ENCODE measurements at places on chromosomes 6 and 20.
A peak's percentile ranks its signal among the peaks of the same experiment; 100 is the strongest.

DNA sequence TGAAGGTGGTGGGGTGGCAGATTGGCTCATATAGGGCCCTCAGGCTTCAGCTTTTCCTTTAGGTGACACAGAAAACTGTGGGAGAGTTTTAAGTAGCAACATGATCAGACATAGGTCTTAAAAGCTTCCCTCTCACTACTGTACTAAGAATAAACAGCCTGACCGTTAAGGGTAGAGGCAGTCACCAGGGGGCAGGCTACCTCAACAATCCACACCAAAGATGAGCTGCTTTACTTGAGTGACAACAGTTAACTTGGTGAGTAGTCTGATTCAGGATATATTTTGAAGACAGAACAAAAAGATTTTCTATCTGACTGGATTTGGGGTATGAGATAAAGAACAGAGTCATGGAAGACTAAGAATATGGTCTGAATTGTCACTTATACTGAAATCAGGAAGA is 193.1 kb upstream of the SHLD1 start:
- peak; percentile 31 for DNase-seq
- no peak overlapping the region for H3K27ac ChIP-seq
- H3K4me3 ChIP-seq, result no peak overlapping the region
- H3K27me3 ChIP-seq, result no peaks in the 10 kb centered on the region

GRCh38 chr6:154602708-154603107 is 92.2 kb upstream of the CNKSR3 start:
- H3K27ac ChIP-seq, result no peak overlapping the region
- DNase-seq, result no peak
- H3K27me3 ChIP-seq, result peaks cover 18% of the 10 kb centered on the region
- H3K4me1 ChIP-seq, result peaks cover 40% of the 10 kb centered on the region
- no peak overlapping the region for H3K4me3 ChIP-seq
- no peaks in the 10 kb centered on the region for H3K36me3 ChIP-seq

- H3K27ac ChIP-seq, result no peak overlapping the region
- no peaks in the 10 kb centered on the region for H3K36me3 ChIP-seq
- no peaks in the 10 kb centered on the region for H3K27me3 ChIP-seq
- H3K4me1 ChIP-seq, result peaks cover 14% of the 10 kb centered on the region
Measured at GRCh38 chr20:43843096-43843964, 71.3 kb upstream of the TOX2 start.

GRCh38 chr20:59082077-59082740 is 39.6 kb upstream of the PRELID3B start:
- H3K27me3 ChIP-seq, result peaks cover 21% of the 10 kb centered on the region
- H3K4me3 ChIP-seq, result no peak overlapping the region
- no peak overlapping the region for H3K27ac ChIP-seq

DNA sequence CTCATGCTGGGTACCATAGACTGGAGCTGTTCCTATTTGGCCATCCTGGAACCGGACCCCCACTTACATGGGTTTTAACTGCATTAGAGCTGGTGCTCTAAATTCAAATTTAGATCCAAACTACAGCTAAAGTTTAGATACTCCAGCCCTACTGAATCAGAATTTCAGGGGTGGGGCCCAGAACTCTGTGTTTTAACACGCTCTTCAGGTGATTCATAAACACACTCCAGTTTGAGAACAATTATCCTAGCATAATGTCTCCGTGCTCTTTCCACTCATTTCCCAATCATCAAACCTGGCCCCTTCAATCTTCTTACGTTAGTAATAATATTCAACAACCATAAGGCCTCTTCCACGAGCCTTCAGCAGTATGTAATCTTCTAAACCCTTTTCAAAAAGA is 15.3 kb downstream of the TRPC4AP start:
- DNase-seq, result no peak
- no peak overlapping the region for H3K4me3 ChIP-seq
- H3K27ac ChIP-seq, result no peak overlapping the region
- no peaks in the 10 kb centered on the region for H3K27me3 ChIP-seq
- H3K4me1 ChIP-seq, result peaks cover 4% of the 10 kb centered on the region
- H3K36me3 ChIP-seq, result peaks cover 35% of the 10 kb centered on the region

DNA sequence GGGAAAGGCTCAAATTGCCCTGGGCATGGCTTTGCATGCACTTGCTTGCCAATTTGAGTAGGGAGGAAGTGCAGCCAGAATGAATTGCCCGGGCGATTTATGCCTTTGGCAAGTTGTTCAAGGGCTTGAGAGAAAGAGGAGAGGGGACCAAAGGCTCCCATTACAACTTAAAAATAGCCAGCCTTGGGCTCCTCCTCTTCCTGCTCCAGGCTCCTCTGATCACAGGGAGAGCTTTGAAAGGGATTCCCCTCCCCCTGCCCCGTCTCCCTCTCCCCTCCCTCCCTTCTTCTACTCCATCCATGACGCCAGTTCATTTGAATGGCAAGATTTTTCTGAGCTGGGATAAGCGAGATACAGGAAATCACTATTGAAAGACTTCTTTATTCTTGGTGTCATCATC is 304.9 kb upstream of the JAG1 start:
- no peaks in the 10 kb centered on the region for H3K27me3 ChIP-seq
- H3K27ac ChIP-seq, result no peak overlapping the region
- H3K4me3 ChIP-seq, result no peak overlapping the region
- no peaks in the 10 kb centered on the region for H3K4me1 ChIP-seq

- no peak for DNase-seq
- H3K36me3 ChIP-seq, result peaks cover 4% of the 10 kb centered on the region
- peaks cover 33% of the 10 kb centered on the region for H3K4me1 ChIP-seq
- H3K27me3 ChIP-seq, result no peaks in the 10 kb centered on the region
Measured at GRCh38 chr20:19807191-19807945, 49.3 kb downstream of the RIN2 start.

- DNase-seq, result no peak
- no peak overlapping the region for H3K4me3 ChIP-seq
- no peaks in the 10 kb centered on the region for H3K4me1 ChIP-seq
- no peak overlapping the region for H3K27ac ChIP-seq
Measured at GRCh38 chr6:28154357-28154756, 12.7 kb downstream of the ZKSCAN8 start.

DNA sequence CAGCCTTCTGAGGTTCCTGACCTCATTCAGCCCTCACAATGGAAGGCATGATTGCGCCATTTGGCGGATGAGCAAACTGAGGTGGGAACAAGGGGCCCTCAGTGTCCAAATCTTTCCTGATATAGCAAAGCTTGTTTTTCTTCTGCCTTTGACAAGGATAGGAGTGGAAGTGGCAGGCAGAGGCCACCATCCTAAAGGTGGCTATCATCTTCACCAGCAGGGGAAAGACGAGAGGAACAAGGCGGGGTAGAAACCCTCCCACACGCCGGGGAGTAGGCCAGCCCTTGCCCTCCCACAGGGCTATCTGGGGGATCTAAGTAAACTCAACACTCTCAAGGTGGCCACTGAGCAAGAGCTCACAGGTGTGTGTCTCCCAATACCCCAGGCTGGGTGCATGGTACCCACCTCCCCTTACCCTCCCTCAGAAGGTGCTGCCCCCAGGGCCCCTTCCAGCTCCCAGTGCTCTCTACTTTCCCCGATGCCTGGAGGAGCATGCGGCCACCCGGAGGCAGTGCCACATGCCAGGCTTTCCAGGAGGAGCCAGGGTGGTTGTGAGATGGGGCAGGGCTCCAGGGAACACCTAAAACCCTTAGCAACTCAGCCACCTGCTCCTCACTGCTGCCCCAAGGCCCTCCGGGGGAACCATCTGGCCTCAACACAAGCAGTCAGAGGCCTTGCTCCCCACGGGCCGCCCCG is 11.2 kb downstream of the SPDEF start:
- no peaks in the 10 kb centered on the region for H3K27me3 ChIP-seq
- no peak for DNase-seq
- H3K36me3 ChIP-seq, result no peaks in the 10 kb centered on the region
- H3K27ac ChIP-seq, result no peak overlapping the region
- H3K4me3 ChIP-seq, result no peak overlapping the region
- H3K4me1 ChIP-seq, result no peaks in the 10 kb centered on the region

DNA sequence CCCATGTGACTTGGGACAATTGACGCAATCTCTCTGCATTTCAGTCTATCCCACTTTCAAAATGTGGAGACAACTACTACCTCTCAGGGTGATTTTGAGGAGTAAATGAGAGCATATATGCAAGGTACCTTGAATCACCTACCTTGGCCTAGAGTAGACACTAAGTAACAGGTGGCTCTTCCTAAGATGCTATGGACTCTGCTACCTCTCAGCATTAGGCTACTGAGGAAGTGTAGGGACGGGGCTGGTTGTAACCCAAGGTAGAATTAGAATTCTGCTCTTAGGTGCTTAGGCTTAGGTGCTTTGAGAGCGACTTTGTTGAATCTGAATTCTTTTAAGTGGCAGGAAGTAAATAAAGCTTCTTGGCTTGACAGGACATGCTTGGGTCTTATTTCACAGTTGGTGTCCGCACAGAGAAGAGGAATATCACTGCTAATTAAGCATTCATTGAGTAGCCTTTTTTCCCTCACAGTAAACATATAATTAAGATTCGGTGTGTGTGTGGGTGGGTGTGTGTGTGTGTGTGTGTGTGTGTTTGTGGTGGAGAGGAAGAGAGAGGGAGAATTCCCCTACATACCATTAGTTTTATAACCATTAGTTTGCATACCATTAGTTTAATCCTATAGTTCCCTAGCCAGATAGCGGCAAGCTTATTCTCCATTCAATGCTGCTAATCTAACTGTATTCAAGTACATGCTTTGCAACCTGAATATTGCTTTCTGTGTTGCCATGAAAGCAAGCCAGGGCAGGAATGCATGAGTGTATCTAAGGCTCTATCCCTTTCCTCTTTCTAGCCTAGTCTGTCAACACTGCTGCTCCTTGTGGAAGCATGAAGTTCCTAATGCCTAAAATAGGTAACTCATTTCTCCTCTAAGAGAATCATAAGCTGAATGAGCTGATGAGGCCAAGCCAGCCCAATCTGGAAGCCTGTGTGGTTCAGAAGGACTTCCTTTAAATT is 112.5 kb downstream of the IPCEF1 start:
- H3K27me3 ChIP-seq, result peaks cover 45% of the 10 kb centered on the region
- H3K4me3 ChIP-seq, result no peak overlapping the region
- peaks cover 8% of the 10 kb centered on the region for H3K4me1 ChIP-seq
- H3K36me3 ChIP-seq, result peaks cover 5% of the 10 kb centered on the region
- no peak overlapping the region for H3K27ac ChIP-seq

DNA sequence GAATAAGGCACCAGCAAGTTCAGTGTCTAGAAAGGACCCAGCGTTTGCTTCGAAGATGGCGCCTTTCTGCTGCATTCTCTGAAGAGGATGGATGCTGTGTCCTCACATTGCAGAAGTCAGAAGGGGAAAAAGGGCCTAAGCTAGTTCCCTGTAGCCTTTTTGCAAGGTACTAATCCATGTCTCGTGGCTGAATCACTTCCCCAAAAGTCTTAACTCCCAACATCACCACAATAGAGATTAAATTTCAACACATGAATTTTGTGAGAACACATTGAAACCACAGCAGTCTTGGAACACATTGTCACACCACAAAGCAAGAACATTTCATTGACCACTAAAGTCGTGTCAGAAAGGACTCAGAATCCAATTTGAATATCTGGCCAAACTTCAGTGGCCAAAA is 42.1 kb downstream of the KLHL31 start:
- H3K4me1 ChIP-seq, result no peaks in the 10 kb centered on the region
- H3K36me3 ChIP-seq, result no peaks in the 10 kb centered on the region
- H3K27me3 ChIP-seq, result peaks cover 6% of the 10 kb centered on the region

DNA sequence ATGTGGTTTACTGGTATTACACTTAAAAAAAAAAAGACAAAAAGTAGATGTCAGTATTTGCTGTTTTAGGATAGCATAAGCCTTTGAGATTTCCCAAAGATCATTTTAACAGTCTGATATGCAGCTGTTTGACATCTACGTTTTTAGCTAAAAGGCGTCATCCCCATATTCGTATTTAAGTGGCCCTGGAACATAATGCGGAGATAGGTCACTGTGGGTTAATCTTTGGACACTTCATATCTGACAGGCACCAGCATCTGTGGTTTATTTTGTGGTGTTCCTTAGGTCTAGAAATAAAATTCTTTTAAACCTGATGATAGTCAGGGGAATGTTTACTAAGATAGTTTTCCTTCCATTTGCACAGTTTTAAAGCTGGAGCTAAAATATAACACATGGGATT is 313.7 kb downstream of the SOX4 start:
- H3K27ac ChIP-seq, result no peak overlapping the region
- H3K4me3 ChIP-seq, result no peak overlapping the region
- H3K36me3 ChIP-seq, result no peaks in the 10 kb centered on the region
- DNase-seq, result no peak
- no peaks in the 10 kb centered on the region for H3K4me1 ChIP-seq

GRCh38 chr6:139028215-139028657 is 309 bp upstream of the ABRACL start:
- peaks cover 5% of the 10 kb centered on the region for H3K36me3 ChIP-seq
- no peaks in the 10 kb centered on the region for H3K27me3 ChIP-seq
- H3K4me1 ChIP-seq, result peaks cover 16% of the 10 kb centered on the region
- H3K27ac ChIP-seq, result peak overlapping the region; percentile 93
- no peak for DNase-seq

- peaks cover 24% of the 10 kb centered on the region for H3K27me3 ChIP-seq
- H3K36me3 ChIP-seq, result no peaks in the 10 kb centered on the region
- H3K4me1 ChIP-seq, result no peaks in the 10 kb centered on the region
- no peak overlapping the region for H3K27ac ChIP-seq
Measured at GRCh38 chr20:15596220-15596890, 976.9 kb downstream of the KIF16B start.

DNA sequence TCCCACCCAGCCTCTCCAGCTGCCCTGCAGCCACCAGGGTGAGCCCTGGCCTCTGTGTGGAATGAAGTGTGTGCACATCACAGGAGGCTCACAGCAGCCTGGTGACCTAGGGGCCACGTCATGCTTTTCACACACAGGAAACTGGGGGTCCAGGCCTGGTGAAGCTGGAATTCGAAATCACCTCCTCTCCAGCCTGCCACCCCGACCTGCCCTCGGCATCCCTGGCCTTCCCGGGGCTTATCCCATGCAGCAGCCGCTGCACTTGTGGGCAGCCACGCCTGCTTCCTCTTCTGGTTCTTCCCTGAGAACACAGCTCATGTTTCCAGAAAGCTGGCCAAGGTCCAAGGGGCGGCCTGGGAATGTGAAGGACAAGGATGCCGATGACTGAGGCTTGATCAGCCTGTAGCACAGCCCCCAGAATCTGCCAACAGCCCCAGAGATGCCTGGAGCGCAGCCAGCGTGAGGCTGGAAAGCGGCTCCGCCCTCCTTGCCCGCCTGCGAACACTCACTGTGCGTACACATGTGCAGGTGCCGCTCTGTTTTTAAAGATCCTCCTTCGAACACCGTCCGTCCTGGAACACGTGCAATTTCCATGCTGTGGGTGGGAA is 4.2 kb upstream of the NTSR1 start:
- H3K4me1 ChIP-seq, result peaks cover 4% of the 10 kb centered on the region
- H3K27ac ChIP-seq, result no peak overlapping the region
- no peak overlapping the region for H3K4me3 ChIP-seq
- no peak for DNase-seq

- H3K4me1 ChIP-seq, result no peaks in the 10 kb centered on the region
- no peaks in the 10 kb centered on the region for H3K36me3 ChIP-seq
- H3K27me3 ChIP-seq, result peaks cover 14% of the 10 kb centered on the region
- H3K27ac ChIP-seq, result no peak overlapping the region
- H3K4me3 ChIP-seq, result no peak overlapping the region
Measured at GRCh38 chr6:144990784-144991183, 705.6 kb downstream of the UTRN start.

DNA sequence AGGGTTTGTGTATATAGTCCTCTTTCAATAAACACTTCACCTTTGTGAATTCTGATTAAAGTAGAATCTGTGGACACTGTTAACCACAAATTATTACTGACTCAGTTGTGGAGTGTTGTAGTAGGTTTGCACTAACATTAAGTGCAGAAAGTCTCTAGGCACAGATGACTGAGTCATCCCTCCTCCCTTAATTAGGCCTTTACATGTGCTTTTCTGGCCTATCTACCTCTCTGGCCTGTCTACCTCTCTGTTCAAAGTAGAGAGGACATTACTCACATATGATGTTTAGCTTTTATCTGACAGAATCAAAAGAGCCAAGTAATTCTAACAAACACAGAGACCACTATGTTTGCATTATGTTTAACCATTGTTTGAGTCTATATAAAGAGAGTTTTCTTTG is 783.0 kb downstream of the TENT5A start:
- no peaks in the 10 kb centered on the region for H3K4me1 ChIP-seq
- no peak overlapping the region for H3K27ac ChIP-seq
- no peak overlapping the region for H3K4me3 ChIP-seq
- H3K36me3 ChIP-seq, result no peaks in the 10 kb centered on the region
- no peaks in the 10 kb centered on the region for H3K27me3 ChIP-seq
- DNase-seq, result no peak

Measured in stimulated activated naive B cell treated with anti-CD40 and anti-IgM and Interleukin-4, amounts not matched to agents 10 μg/mL and 1 μg/mL and 100 μg/mL, for 72 hours (primary cell).